ENCODE measurements at places on chromosomes 1 and 21. TPM values are rescaled to one million over a fixed set of nuclear protein-coding genes. Genes with fewer than 3 reads are reported as not detected.
A peak's percentile ranks its signal among the peaks of the same experiment; 100 is the strongest.

DNA sequence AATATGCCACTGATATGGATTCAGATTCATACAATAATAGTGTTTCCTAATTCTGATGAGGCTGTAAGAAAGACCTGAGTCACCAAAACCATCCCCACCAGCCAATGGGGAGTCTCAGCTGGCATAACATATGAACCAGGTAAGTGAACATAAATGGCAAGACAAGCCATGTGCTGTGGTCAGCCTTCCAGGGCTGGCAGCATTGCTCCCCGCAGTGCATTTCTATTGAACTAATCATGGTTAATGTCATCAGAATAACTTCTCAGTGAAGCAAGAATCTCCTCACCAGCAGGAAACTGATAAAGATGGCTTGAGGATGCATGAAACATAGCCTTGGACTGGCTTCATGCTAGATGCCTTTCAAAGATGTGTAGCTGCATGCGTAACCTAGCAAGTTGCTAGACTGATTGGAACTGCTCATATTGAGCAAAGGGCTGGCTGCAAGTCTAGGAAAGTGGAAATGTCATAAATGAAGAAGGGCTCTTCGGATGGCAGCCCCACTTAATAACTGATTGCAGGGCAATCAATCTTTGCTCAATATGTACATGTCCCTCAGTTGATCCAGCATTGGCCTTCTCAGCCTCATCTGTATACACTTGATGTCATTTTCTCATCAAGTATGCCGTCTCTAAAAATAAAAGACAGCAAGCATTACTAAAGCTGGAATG is 88.0 kb downstream of the NTNG1 start:
- DNase-seq: peak; percentile 8

GRCh38 chr1:23132033-23132432 is 36.6 kb downstream of the LUZP1 start:
- no peak for DNase-seq

- DNase-seq: no peak
Observed at GRCh38 chr1:8555582-8555981, 237.7 kb downstream of the SLC45A1 start.

DNA sequence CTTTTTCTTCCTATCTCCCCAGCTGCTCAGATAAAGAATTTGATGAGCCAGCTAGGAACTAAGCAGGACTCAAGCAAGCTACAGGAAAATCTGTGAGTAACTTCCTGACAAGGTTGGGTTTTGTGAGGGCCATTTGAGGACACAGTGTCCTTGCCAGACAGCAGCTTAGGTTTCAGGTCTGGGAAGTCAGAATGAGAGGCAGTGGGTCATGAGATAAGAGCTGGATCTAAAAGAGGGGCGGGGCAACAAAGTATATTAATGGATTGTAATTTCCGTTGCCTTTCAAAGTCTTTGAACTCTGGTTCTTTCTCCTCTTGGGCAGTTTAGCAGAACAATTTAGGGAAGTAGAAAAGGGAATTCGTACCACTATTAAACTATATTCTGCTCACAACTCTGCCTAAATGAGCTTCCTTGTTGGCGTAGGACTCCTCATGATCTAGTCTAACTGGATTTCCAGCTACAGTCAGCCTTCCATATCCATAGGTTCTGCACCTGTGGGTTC is 16.6 kb downstream of the STX12 start:
- peak; percentile 11 for DNase-seq

DNA sequence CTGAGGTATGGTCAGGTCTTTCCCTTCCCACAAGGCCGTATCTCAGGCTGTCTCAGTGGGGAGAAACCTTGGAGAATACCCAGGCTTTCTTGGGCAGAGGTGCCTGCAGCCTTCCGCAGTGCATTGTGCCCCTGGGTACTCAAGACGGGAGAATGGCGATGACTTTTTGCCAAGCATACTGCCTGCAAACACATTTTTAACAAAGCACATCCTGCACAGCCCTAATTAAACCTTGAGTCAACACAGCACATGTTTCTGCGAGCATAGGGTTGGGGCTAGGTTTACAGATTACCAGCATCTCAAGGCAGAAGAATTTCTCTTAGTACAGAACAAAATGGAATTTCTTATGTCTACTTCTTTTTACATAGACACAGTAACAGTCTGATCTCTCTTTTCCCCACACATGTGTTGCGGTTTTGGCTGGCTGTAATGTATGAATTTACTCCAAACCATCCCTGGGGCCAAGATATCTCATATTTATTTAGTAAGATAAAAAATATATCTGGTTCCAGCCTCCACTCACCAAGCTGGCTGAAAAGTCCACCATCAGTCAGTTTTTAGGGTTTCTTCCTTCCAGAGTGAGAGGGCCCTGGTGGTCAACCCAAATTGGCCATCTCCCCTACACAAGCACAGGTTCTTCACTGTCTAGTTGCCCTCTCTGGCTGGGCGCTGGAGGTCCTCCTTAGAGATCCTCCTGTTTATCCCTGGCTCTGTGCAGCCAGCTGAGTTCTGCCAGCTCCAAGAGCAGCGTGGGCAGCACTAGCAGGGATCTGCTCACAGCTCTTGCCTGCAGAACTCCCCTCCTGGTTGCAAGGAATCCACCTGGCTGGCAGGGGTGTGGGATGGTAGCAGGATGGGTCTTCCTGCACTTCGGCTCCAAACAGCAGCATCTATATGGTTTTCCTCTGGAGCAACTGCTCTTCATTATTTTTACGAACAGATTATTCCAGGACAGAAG is 2.6 kb downstream of the FAAH start:
- DNase-seq: no peak

GRCh38 chr1:15178571-15179484 is 25.3 kb downstream of the TMEM51 start:
- peak; percentile 96 for DNase-seq

- no peak for DNase-seq
Observed at GRCh38 chr1:246786606-246787238, 62.5 kb downstream of the SCCPDH start.

- DNase-seq: peak; percentile 15
Observed at GRCh38 chr1:9371391-9371935, 78.8 kb downstream of the SPSB1 start.

GRCh38 chr21:44817914-44818639 is at the start of gene SUMO3:
Gene SUMO3, minus strand, starts transcription at chr21:44818062. Its CDS starts 94 bp downstream, at chr21:44817968.
- DNase-seq: peak; percentile 60

DNA sequence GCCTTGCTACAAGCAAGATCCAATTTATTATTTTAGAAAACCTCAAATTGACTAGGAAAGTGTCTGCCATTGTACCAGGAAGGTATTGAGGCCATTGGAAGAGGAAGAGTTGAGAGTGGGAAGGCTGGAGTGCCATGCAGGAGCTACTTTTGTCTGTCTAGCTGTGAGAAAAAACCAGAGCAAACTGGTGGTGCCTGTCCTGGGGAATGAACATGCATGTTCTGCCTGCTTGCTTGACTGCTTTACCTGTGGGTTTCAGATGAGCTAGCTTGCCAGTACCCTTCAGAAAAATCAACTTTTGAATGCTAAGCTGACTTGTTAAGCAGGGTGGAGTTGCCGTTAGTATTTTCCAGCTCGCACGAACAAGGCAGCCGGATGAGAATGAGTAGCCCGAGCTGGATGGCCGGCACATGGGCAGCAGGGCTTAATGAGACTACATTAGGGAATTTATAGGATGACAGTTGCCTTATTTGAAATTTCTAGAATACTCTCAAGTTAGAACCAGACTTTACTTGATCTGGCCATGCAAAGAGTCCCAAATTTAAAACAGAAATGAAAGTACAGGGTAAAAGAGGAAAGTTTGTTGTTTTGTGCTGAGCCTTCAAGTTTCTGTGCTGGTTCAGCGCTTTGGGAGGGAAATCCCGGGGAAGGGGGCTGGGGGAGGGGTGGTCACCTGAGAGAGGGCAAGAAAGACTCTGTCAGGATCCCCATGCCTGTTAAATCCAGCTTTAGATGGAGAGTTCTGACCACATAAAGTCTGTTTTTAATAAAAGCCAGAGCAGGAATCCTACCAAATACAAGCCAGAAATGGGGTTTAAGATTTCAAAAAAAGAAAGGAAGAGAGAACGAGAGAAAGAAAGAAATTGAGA is 29.6 kb upstream of the C1orf105 start:
- peak; percentile 21 for DNase-seq

DNA sequence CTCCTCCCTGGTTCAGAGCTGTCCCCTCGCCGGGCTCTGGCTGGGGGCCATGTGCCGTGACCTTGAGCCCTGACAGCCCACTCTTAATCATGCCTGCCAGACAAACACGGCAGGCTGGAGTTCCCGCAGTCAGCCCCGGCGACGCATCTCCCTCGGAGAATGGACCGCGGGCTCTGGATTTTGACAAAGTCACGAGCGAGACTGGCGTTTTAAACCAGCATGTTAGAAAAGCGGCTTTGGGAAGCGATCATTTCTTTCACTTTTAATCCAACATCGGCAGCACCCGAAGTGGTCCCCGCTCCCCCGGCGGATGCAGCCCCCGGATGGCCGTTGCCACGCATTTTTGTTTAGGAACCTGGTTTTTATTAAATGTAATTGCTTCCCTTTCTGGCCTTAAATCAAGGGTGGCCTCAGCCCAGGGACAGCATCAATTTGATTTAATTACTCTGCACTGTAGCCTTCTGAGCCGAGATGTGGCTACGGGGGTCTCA is 70.9 kb downstream of the PRDM16 start:
- DNase-seq: no peak

GRCh38 chr21:45080639-45081414 is 6.4 kb downstream of the ADARB1 start:
- DNase-seq: peak; percentile 12

DNA sequence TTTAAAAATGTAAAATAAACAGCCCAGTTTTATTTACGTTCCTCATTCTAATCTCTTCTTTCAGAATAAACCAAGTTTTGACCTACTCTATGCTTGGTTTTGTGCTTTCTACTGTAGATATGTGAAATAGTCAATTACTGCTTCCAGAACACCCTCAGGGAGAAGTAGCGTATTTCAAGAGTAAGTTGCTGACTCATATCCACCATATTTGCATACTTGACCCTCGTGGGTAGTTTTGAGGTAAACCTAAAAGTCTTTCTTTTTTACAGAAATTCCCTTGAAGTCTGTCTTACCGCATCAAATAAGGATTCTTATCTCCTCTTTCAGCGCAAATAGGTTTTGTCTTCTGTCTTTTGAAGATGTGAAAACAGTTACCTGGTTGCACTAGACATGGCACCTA is 1.4 kb upstream of the OR2L3 start:
- DNase-seq: no peak

- DNase-seq: no peak
Observed at GRCh38 chr21:41369105-41369919, 7.5 kb downstream of the MX2 start.

GRCh38 chr21:14591377-14591776 is 45.3 kb upstream of the SAMSN1 start:
- no peak for DNase-seq

DNA sequence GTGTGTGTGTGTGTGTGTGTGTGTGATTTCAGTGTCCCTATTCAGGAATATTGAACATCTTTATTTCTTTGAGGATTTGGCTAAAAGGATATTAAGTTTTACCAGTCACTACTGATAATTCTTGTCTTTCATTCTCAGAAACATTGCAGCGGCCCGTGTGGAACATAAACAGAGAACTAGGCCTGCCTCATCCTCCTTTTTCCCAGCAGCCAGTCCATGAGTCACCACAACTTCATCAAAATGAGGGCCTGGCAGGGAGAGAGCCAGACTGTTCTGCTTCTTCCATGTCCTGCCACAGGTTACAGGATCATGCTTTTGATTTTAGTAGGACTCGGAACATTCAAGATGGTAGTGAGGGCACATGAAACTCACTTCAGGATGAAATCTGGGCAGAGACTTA is 50.7 kb downstream of the LRIG2 start:
- peak; percentile 12 for DNase-seq

GRCh38 chr1:220962031-220962751 is 82.9 kb downstream of the HLX start:
- peak; percentile 97 for DNase-seq

GRCh38 chr1:67632356-67632755 is 52.6 kb upstream of the GADD45A start:
- no peak for DNase-seq

- DNase-seq: no peak
Observed at GRCh38 chr1:12152113-12152891, 14.5 kb upstream of the TNFRSF1B start.

- DNase-seq: no peak
Observed at GRCh38 chr1:17194133-17194475, 10.8 kb upstream of the PADI1 start.

DNA sequence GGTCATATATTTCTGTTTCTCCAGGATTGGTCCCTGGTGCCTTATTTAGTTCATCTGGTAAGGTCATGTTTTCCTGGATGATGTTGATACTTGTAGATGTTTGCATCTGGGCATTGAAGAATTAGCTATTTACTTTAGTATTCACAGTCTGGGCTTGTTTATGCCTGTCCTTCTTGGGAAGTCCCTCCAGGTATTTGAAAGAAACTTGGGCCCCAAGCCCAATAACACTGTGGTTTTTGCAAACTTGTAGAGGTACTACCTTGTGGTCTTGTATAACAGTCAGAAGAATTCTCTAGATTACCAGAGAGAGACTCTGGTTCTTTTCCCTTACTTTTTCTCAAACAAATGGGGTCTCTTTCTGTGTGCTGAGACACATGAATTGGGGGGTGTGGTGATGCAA is 251.4 kb upstream of the B3GALT2 start:
- DNase-seq: no peak

- DNase-seq: no peak
Observed at GRCh38 chr1:175232335-175232734, 39.8 kb upstream of the KIAA0040 start.

GRCh38 chr1:209873067-209873799 is 45.5 kb downstream of the UTP25 start:
- DNase-seq: no peak

GRCh38 chr1:101181930-101182329 is 54.9 kb upstream of the S1PR1 start:
- peak; percentile 44 for DNase-seq

GRCh38 chr1:12457771-12458170 is 160.2 kb downstream of the DHRS3 start:
- no peak for DNase-seq

DNA sequence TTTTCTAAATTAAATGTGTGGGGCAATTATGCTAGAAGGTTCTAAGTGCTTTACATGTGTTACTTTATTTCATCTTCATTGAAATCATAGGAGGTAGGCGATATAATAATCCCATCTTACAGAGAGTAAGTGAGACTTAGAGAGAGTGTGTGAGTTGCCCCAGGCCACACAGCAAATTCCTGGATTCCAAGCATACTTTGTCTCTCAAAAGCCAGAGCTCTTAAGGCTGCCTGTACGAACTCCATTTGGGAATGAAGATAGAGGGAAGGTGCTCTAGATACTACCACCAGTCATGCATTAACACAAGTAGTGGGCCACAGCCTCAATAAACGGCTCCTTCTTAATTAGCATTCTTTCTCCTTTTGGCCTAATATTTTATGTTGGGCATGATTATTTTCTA is 170.1 kb downstream of the SIPA1L2 start:
- DNase-seq: no peak

GRCh38 chr1:7646164-7646563 is 124.9 kb upstream of the VAMP3 start:
- DNase-seq: no peak

Gene CR1
- total RNA-seq: not detected

Gene CA6
- not detected for total RNA-seq

Gene NFASC
- 5.2 TPM for total RNA-seq

Gene PLA2G2C
- total RNA-seq: not detected

Gene MEF2D
- 45.1 TPM for total RNA-seq

Gene SPRR3
- not detected for total RNA-seq

Gene UHMK1
- total RNA-seq: 97.6 TPM

Gene TESK2
- 0.96 TPM for total RNA-seq

Gene PI4KB
- 63.6 TPM for total RNA-seq

Gene ESRRG
- not detected for total RNA-seq

Gene DIPK1A
- total RNA-seq: 15.5 TPM

Gene ATP5PF
- 150 TPM for total RNA-seq

Gene AMY2B
- 0.92 TPM for total RNA-seq

Gene C1QC
- total RNA-seq: not detected

Gene NSL1
- 27.0 TPM for total RNA-seq

Gene S100A8
- not detected for total RNA-seq

Gene CAPN2
- 419 TPM for total RNA-seq

Measured in HFFc6 (cell line).